ENCODE measurements at places on chromosomes 13 and 19.

GRCh38 chr19:33603377-33603776 lies 18.4 kb upstream of the CHST8 start:
- DNase-seq: no peak

GRCh38 chr13:94053986-94054593 lies 425.4 kb downstream of the DCT start:
- DNase-seq: no peak

DNA sequence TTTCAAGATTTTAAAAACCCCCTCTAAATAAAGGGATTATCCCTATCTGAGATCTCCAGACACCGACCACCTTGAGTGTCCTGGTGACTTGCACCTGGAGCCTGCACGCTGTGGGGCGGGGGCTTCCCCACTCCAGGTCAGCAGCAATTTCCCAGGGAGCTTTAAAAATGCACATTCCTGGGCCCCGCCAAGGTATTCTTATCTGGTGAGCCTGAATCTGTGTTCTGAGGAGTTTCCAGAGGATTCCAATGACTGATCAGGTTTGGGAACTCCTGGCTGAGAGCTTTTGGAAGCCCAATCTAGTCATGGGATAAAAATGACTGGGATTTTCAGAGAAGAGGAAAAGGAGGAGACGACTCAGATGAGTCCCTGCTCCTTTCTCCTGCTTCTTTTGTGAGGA lies 66.1 kb downstream of the FGF9 start:
- peak; percentile 32 for DNase-seq

- no peak for DNase-seq
These were observed 37.5 kb upstream of the TM9SF2 start for GRCh38 chr13:99463646-99464397.

GRCh38 chr13:76331943-76332712 lies 554.1 kb downstream of the KCTD12 start:
- DNase-seq: no peak

DNA sequence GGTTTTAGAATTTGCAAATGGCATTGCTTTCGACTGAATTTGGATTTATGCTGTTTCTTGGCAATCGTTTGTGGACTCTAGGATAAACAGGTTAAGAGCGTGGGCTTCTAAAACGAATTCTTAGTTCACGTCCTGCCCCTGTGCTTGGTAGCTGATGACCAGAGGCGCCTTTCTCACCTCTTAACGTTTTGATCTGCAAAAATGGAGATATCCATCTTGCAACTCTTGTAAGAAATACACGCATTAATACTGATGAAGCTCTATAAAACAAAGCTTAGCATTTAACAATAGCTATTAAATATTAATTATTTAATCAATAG lies 580 bp upstream of the KATNAL1 start:
- DNase-seq: no peak

GRCh38 chr19:6238256-6238642 lies 41.5 kb downstream of the MLLT1 start:
- DNase-seq: no peak

DNA sequence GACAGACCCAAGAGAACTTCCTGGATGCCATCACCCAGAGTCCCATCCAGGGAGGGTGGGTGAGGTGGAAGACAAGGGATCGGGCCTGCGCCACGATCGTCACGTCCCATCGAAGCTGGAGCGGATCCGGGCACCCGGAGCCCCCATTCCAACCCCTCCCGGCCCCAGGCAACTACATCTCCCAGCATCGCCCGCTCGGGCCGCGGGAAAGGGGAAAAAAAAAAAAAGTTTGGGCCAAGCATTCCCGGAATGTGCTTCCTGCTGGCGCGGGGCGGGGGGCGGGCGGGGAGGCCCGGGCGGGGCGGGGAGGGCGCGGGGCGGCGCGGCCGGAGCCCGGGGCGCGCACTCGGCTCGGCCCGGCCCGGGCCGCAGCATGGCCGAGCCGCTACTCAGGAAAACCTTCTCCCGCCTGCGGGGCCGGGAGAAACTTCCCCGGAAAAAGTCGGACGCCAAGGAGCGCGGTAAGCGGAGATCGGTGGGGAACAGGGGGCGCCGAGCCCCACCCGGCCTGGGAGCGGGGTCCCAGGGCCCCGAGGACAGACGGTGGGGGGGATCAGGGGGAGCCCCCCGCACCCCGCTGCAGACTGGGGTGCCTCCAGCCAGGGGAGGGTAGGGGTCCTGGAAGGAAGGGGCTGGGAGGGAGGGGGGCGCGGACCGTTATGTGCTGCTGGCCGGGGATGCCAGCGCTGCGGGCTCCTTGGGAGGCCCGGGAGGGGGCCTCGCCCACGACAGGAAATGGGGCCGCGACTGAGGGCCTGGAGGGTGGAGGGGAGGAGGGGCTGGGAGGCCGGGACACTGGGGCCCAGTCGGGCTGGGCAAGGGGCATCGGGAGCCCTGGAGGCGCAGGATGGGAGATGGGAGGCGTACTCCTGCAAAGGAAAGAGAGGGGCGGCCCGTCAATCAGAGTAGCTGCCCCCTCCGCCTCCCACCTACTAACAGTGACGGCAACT lies at the start of gene SYDE1:
SYDE1 (plus strand) TSS at position 341 of the 950 bp plus-strand sequence; CDS start at position 374, 33 bp downstream.
- DNase-seq: no peak

DNA sequence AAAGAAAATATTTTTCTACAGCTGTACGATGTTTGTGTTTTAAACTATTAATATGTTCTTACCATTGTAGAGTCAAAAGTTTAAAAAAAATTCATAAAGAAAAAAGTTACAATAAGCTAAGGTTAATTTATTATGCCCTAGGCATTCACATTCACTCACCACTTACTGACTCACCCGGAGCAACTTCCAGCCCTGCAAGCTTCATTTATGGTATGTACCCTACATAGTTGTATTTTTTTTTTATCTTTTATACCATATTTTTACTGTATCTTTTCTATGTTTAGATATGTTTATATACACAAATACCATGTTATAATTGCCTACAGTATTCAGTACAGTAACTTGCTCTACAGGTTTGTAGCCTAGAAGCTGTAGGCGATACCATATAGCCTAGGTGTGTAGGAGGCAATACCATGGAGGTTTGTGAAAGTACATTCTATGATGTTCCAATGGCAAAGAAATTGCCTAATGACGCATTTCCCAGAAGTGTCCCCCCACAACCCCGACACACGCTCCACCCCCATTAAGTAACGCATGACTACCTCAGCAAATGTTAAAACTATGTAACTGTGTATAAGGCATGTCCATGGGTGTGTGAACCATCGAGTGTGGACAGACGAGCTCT lies 60.4 kb downstream of the SLITRK6 start:
- no peak for DNase-seq

- no peak for DNase-seq
These were observed 147.4 kb downstream of the PTPRS start for GRCh38 chr19:5193192-5193591.

DNA sequence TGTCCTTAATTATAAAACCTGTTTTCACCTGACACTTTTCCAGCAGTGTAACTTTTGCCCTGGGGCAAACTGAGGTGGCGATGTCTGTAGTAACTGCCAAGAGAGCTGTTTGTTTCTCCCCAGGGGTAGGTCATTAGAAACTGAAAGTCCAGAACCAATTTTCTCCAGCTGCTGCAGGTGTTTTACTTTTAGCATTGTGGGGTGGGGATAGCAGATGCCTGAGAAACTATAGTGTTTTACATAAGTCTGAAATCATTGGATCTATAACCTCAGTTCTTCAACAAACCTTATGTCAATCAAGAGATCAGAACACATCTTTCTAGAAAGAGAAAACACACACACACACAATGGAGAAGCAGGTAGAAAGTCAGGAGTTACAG lies 92.7 kb downstream of the LHFPL6 start:
- no peak for DNase-seq

- DNase-seq: no peak
These were observed 4.9 kb downstream of the LIPE start for GRCh38 chr19:42422092-42422900.

GRCh38 chr19:29928831-29929230 lies 13.2 kb upstream of the URI1 start:
- no peak for DNase-seq

- DNase-seq: no peak
These were observed 46.5 kb upstream of the RAP2A start for GRCh38 chr13:97387485-97387839.

DNA sequence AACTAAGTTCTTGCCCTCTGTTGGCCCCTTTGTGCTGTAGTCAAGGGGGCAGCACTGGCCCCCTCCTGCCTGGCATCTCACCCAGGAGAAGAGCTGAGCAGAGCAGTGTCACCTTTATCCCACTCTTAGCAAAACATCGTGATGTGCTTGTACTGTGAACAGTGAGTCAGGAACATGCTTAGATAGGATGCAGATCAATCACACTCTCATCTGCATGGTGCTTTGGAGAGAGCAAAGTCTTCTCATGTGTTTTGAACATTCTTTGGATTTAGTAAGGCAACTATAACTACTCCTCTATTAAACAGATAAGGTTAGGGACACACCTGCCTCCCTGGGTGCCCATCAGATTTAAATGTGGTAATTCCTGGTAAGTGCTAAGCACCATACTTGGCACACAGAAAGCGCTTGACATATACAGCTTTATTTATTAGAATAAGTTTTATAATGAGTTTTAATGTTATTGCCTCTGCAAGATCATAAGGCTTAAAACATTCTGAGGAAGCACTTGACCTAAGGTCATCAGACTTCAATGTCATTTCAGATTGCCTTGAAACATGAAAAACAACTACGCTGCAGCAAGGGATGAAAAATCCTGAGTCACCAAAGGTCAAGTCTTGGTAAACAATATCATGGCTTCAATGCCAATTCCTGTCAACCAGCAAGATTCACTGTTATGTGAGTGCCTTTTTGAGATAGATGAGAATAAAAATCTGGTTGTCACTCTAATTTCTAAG lies 82.4 kb upstream of the IRS2 start:
- no peak for DNase-seq

GRCh38 chr19:53308339-53308811 lies 25.2 kb upstream of the ZNF845 start:
- DNase-seq: no peak

DNA sequence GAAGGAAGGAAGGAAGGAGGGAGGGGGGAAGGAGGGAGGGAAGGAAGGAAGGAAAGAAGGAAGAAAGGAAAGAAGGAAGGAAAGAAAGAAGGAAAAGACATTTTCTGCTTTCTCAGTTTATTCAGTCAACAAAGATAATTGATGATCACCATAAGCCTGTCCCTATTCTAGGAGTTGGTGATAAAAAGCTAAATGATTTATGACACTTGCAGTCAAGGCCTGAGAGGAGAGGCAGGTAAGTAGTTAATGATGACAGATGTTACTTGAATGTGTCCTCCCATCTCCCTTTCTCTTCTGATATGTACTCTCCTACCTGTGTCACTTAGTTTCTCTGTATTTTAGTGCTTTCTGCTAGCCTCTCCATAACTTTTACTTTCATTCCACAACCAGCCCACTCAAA lies 141.3 kb downstream of the SLITRK6 start:
- DNase-seq: no peak

- no peak for DNase-seq
These were observed 17.4 kb downstream of the PIP5K1C start for GRCh38 chr19:3682741-3683404.

GRCh38 chr19:46839752-46840497 lies 10.7 kb downstream of the AP2S1 start:
- DNase-seq: no peak

GRCh38 chr13:100596516-100596915 lies 7.9 kb upstream of the GGACT start:
- DNase-seq: no peak

DNA sequence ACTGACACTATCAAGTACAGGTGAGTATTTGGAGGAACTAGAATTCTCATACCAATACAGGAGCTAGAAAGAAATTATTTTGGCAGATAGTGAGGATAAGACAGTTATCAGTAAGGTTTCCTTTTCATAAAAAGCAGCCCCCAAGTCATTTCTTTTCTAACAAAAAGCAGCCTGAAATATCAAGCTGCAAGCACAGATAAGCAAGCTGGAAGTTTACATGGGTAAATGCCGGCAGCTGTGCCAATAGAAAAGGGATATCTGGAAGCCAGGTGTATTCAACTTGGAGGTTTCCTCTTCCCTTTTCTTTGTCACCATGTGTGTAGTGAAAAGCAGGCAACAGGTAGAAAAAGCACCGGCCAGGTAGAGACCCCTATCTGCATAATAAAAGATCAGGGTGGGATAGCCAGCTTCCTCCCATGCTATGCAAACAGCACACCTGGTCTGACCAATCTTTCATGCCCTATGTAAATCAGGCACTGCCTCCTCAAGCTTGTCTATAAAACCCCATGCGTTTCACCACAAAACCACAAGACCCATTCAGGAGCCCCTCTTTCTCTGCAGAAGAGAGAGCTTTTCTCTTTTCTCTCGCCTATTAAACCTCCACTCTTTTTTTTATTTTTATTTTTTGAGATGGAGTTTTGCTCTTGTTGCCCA lies 22.9 kb downstream of the CYP4F2 start:
- no peak for DNase-seq

- DNase-seq: no peak
These were observed 1.1 kb downstream of the HSPB6 start for GRCh38 chr19:35755550-35756376.

DNA sequence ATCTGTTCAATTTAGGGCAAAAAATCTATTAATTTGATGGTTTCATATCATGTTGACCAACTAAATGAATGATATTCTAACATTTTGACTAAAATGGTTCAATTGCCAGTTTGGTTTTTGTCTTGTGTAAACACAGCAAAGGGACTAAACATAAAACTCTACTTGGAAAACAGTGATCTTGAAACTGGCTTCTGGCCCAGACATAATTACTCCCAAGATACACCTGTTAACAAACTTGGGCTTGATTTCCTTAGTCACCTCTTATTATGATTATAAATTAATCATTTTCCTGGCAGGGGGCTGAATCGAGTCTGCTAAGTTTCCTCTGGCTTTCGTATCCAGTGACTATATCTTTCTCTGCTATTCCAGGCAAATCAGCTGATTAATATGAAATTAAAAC lies 78.0 kb upstream of the OXGR1 start:
- no peak for DNase-seq

DNA sequence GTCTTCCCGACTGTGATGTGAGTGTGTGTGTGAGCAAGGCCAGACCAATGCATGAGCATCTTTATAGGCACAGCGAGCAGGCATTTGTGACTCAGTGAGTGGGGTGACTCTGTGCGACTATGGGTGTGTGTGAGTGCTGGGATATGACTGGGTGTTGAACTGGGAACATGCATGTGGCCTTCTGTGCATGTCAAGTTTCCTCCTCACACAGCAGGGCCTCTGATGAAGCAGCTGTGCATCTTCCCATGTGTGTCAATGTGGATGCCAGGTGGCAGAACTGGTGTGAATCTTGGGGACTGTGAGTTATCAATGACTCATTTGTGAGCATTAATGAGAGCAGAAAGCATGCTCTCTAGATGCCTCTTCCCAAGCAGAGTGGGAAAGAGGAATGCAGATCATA lies 12.1 kb upstream of the LGALS14 start:
- no peak for DNase-seq

- DNase-seq: no peak
These were observed 303.4 kb downstream of the SPRY2 start for GRCh38 chr13:80037505-80037888.

DNA sequence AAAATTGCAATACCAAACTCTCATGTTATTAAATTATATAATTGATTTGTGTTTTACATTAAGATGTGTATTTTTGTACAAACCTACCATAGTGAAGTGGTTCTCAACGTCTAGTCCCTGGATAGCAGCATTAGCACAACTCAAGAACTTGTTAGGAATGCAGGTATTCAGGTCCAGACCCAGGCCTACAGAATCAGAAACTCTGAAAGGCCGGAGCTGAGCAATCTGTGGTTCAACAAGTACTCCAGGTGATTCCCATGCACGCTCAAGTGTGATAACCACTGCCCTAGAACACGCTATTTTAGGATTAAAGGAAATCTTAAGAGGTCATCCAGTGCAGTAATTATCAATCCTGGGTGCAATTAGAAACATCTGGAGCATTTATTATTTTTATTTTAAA lies 456.3 kb downstream of the IRS2 start:
- DNase-seq: no peak

GRCh38 chr19:35546532-35546931 lies 1.1 kb downstream of the TMEM147 start:
- DNase-seq: no peak
